ENCODE measurements at places on chromosomes 3 and 15.

- DNase-seq, result no peak
Measured at GRCh38 chr15:93223803-93224202, 134.8 kb upstream of the RGMA start.

DNA sequence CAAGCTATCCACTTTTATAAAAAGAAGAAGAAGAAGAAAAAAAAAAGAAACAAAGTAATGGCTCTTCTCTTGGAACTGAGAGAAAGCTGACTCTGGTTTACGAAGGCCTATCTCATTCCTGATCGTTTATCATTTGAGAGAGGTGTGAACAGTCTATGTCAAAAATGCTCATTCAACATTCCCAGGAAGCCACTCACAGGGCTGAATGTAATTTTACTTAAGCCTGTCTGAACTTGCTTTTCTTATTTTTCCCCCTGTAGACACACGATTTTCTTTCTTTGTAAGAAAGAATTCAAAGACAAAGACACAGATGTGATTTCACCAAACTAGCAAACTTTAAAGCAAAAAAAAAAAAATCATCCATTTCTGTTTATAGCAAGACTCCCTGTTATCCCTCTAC, 805.8 kb downstream of the FHIT start:
- no peak for DNase-seq

- DNase-seq, result no peak
Measured at GRCh38 chr3:160195106-160195505, 30.1 kb upstream of the C3orf80 start.

GRCh38 chr3:57065588-57065987, 5.1 kb downstream of the SPATA12 start:
- no peak for DNase-seq

DNA sequence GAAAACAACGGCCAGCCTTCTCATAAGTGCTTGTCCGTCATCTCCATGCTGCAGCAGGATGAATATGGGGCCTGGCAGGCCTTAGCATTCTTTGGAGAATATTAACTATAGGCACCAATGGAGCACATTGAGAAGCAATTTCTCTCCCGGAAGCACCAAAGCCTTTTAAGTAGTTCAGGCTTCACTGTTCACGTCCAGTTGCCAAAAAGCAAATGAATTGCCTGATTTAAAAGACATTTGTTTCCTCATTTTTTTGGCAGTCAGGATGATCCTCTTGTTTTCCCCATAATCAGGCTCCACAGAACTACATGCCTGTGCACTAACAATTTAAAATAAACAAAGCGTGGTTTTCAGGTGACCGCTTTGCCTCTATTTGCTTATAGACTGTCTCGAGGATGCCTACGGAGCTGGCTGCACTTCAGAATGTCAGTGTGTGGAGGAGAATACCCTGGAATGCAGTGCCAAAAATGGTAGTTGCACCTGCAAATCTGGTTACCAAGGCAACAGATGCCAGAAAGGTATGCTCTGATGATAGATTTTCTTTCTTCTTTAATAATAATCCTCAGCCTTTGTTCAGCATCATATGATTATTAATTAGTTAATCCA, 725.2 kb upstream of the GOLIM4 start:
- no peak for DNase-seq

GRCh38 chr3:192887701-192888100, 30.0 kb downstream of the MB21D2 start:
- no peak for DNase-seq

DNA sequence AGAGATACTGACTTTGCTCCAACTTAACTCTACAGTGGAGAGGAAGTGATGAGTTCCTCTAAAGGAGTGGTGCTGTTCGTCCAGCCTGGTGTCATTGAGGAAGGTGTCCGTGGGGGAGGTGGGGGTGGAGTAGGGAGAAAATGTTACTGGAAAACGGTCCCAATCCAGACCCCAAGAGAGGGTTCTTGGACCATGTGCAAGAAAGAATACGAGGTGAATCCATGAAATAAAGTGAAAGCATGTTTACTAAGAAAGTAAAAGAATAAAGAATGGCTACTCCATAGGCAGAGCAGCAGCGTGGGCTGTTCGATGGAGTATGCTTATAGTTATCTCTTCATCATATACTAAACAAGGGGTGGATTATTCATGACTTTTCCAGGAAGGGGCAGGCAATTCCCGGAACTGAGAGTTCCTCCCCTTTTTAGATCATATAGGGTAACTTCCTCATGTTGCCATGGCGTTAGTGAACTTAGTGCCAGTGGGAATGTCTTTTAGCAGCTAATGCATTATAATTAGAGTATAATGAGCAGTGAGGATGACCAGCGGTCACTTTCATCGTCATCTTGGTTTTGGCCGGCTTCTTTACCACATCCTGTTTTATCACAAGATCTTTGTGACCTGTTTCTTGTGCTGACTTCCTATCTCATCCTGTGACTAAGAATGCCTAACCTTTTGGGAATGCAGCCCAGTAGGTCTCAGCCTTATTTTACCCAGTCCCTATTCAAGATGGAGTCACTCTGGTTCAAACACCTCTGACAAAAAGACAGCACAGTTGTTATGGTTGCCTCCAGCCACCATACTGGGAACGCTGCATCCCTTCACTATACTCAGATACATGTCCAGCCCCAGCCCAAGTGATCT, 38.6 kb downstream of the CLEC3B start:
- DNase-seq, result peak; percentile 41

DNA sequence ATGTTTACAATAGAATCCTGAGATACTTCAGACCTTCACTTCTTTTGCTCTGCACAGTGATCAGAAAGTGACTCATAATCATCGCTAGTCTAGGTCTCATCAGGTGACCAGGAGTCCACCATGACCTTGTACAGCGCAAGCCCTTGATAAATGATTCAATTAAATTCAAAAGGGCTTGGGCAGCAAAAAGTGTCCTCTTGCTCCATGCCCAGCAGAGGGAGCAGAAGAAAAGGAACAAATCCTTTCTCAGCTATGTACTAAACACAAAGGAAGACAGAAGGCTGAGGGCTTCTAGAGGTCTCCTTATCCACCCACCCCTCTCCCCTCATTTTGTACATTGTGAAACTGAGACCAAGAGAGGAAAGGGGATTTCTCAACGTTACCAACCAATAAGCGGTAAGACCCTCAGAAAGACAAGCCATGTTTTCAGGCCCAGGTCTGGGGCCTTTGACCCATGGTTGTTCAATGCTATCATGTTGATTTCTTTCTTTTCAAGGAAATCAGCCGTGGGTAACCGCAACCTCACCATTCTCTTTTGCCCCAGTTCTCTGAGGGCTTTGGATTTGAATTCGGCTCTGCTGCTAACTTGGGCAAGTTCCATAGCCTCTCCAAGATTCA, 74.8 kb downstream of the AQP9 start:
- DNase-seq, result no peak

Measured in stimulated activated CD8-positive, alpha-beta memory T cell treated with anti-CD3 and anti-CD28 coated beads, Interleukin-4, amount 100 ng/mL, for 4 hours (primary cell).